Dermis microvascular lymphatic vessel endothelial cell (primary cell): ENCODE measurements at places on chromosomes 2 and 18. TPM values are rescaled to one million over a fixed set of nuclear protein-coding genes. Genes with fewer than 3 reads are reported as not detected.

- DNase-seq = no peak
Observed at GRCh38 chr2:112019569-112019982, 35.5 kb upstream of the TMEM87B start.

DNA sequence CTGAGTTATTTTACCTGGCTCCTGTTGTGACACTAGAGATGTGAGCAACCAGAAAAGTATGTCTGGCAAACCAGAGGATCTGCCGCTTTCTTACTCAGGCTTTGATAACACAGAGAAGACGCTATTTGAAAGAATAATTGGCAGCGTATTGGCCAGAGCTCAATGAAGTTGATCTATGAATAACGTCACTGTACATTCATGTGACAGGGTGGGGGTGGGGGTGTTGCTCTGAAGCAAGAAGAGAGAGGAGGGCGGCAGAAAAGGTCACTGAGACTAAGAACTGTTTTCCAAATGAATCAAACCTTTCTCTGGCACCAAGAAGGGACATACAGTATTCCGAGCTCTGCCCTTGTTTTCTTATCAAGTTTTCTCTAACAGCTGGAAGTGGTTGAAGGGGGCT, 1.7 kb upstream of the ONECUT2 start:
- DNase-seq = no peak

DNA sequence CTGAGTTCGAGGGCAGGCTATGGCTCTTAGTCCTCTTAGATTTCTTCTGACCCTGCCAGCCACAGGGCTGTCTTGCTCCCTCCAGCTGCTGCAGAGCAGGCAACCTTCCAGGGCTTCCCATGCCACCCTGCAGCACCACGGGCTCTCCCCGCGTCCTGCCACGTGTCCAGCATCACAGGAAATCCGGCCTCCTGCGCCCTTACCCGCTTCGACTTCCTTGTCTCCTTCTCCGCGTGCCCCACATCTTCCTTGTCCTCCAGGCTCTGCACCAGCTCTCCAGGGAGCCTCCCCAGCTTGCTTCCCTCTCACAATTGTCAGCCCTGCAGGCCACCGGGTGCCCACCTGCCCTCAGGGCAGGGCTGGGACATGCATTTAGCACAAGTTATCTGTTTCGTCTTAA, 253.5 kb downstream of the DCDC2C start:
- no peak for DNase-seq

IL36G gene
- total RNA-seq = not detected in 2 replicates

DNA sequence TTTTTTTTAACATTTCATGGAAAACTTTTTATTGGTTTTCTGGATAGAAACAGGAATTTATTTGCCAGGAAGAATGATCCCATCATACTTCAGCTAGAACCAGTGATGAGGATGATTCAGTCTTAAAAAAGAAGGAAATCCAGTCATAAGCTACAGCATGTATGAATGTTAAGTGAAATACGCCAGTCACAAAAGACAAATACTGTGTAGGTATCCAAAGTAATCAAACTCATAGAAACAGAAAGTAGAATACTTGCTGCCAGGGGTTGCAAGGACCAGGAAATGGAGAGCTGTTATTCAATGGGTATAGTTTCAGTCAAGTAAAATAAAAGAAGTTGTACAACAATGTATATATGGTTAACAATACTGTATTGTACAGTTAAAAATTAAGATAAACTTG, 21.3 kb downstream of the PSME4 start:
- DNase-seq = peak; percentile 50

LPIN1 gene
- 14.1 and 14.7 TPM in 2 replicates for total RNA-seq

DNA sequence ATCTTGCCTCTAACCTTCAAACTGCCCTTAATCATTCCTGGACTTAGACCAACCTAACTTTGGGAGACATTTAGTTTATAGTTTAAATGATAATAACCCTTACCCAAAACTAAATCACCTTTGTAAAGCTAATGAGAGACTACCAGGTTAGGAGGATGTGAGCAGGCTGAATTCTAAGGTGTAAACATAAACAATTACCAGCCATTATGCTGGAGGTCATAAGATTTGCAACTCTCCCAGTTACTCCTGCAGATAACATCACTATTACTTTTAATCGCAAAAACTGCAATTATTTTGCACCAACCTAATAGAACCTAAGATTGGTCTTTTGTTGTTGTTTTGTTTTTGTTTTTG, 86.5 kb upstream of the MSH6 start:
- no peak for DNase-seq

- no peak for DNase-seq
Observed at GRCh38 chr18:75109819-75110218, 99.1 kb downstream of the PTGR3 start.

DNA sequence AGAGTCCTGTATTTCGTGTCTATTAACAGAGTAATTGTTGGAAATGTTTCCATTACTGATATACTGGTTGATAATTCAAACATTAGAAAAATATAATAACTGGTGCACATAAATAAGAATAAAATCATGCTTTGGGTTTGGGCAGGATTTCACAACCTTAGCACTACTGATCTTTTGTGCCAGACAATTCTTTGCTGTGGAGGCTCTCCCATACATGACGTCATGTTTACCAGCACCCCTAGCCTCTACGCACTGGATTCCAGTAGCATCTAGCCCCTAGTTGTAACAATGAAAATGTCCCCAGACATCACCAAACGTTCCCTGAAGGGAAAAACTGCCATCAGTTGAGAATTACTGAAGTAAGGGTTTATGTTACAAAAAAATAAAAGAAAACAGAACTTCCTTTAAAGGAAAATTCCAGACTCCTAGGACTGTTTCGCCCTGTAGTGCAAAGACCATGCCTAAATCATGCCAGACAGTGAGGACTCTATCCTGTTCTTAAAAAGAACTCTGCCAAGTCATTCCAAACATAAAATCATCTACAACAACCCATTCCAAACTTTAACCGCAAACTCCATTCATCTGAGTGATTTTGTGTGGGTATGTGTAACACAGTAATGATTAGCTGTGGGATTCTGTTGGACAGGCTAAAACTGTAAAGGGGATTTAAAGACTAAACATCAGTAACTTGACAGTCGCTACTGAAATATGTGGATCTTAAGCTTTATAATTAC, 313.4 kb upstream of the CCDC68 start:
- no peak for DNase-seq

DNA sequence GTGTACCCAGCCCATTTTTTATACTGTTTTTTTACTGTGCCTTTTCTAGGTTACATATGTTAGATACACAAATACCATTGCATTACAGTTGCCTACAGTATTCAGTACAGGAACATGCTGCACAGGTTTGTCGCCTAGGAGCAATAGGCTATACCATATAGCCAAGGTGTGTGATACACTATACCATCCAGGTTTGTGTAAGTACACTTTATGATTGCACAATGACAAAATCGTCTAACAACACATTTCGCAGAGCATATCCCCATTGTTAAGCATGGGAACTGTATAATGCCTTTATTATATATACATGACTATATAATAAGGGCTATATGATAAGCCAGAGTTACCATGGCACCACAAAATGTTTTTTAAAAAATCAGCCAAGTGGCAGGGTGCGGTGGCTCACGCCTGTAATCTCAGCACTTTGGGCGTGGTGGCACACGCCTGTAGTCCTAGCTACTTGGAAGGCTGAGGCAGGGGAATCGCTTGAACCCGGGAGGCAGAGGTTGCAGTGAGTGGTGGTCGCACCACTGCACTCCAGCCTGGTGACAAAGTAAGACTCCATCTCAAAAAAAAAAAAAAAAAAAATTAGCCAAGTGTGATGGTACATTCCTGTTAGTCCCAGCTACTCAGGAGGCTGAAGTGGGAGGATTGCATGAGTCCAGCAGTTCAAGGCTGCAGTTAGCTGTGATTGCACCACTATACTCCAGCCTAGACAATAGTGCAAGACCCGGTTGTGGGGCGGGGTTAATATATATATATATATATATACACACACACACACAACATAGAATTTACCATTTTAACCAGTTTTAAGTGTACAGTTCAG, 2.8 kb upstream of the CENPA start:
- no peak for DNase-seq

- no peak for DNase-seq
Observed at GRCh38 chr2:2503864-2504418, 172.9 kb upstream of the MYT1L start.

NTSR2 gene
- total RNA-seq = not detected in 2 replicates

NCL gene
- total RNA-seq = 107 and 139 TPM in 2 replicates

DNA sequence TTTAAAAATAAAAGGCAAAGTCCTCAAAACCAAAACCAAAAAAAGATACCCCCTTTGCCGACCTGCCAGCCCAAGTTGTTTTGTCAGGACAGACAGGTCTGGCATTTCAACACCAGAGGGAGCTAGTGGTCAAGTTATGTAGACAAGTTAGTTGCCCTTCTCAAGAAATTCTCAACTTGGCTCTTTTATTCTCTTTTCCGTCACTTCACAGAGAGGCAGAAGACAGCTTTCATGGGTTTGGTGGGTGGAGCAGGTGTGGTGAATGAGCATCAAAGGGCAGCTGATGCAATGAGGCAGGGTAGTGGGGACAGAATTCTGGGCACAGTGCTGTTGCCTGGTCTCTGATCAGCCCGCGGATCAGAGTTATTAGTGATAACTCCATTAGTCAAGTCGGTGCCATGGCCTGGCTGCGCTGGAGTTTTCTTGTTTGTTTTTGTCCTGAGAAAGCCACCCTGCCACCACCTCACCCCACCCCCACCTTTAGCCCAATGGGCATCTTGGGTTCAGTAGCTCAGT, 303.7 kb upstream of the EPAS1 start:
- peak; percentile 61 for DNase-seq

AQP12A gene
- not detected in 2 replicates for total RNA-seq

DNA sequence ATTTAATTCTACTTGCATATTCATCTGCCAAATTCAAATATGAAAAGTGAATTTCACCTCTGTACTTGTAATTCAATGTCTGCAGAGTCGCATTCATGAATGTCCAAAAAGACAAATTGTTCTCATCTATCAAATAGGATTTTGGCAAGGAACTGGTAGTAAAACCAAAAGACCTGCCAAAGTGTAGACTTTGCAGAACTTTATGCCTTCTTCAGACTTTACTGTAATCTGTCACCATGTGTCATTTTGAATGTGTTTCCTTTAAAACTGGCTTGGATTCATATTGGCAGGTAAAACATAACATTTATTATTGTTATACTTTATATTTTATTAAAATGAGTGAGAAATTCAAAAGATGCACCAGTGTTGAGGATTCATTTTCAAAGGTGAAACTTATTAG, 701.9 kb upstream of the LINC00305 start:
- DNase-seq = no peak

GRCh38 chr2:190791347-190791975, 89.2 kb upstream of the GLS start:
- peak; percentile 97 for DNase-seq

NAGK gene
- 51.0 and 72.4 TPM in 2 replicates for total RNA-seq

GRCh38 chr2:119421741-119422140, 9.9 kb upstream of the TMEM37 start:
- DNase-seq = no peak

DNA sequence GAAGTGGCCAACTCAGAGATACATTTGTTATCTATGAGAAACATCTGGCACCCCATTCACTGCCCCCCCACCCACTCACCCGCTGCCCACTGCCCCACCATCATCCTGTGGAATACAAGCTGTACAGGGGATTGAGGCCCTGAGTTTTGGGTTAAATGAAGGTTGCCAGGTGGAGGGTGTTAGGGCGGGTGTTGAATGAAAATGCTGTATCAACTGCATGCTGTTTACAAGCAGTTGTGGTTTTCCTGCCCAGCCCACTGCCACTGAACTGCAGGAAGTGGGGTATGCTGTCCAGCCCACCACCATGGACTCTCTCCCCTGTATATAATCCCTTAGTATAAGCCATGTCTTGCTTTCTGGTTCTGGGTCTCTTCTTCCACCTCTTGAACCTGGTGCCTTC, 481.9 kb downstream of the METTL4 start:
- DNase-seq = no peak

SMYD1 gene
- total RNA-seq = not detected in 2 replicates

DQX1 gene
- total RNA-seq = under 0.01 TPM in 1 of 2 replicates, not detected in the other

DNA sequence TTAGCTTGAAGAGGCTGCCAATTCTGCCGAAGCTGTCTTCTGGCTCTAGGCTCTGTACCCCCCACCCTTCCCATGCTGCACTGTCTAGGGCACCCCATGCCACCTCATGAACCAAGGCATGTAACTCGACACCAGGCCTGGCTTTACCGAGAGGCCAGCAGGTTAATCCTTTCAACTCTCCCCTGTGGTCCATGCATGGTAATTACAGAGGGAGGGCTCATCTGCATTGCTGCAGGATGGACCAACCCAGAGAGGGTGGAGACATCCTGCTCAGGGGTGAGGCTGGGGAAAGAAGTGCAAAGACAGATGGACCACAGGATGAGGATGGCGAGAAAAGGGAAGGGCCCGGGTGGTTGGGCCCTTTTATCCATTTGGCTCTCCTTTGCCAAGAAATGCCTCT, 65.8 kb downstream of the KCTD1 start:
- no peak for DNase-seq

GRCh38 chr2:76448956-76449355, 738.2 kb upstream of the GCFC2 start:
- no peak for DNase-seq

DNA sequence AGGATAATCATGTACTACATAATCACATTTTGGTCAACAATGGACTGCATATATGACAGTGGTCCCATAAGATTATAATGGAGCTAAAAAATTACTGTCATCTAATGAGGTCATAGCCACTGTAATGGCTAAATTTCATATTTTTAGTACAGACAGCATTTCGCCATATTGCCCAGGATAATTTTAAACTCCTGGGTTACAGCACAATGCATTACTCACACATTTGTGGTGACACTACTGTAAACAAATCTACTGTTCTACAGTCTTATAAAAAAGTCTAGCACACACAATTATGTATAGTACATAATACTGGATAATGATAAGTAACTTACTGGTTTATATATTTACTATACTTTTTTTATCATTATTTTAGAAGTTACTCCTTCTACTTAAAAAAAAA, 12.8 kb downstream of the EIF2AK2 start:
- no peak for DNase-seq

DNA sequence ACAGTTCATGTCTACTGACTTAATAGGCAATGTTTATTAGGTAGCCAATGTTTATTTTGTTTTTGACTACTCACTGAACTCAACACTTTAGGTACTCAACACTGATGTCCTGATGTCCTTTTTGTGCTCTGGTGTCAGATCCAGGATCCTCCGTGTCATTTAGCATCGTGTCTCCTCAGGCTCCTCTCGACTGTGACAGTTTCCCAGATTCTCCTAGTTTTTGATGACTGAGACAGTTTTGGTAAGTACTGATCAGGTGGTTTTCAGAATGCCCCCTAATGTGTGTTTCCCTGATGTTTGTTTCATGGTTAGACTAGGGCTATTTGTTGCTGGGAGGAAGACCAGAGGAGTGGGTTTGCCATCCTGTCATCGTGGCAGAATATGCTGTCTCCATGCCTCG, 719.7 kb upstream of the SOX11 start:
- no peak for DNase-seq

GRCh38 chr18:10398571-10398970, 55.9 kb upstream of the APCDD1 start:
- no peak for DNase-seq

GRCh38 chr18:24837066-24837465, 376.6 kb downstream of the HRH4 start:
- no peak for DNase-seq

- DNase-seq = no peak
Observed at GRCh38 chr2:207405150-207405549, 124.6 kb upstream of the CREB1 start.
